ENCODE measurements at places on chromosomes 11 and 22.

DNA sequence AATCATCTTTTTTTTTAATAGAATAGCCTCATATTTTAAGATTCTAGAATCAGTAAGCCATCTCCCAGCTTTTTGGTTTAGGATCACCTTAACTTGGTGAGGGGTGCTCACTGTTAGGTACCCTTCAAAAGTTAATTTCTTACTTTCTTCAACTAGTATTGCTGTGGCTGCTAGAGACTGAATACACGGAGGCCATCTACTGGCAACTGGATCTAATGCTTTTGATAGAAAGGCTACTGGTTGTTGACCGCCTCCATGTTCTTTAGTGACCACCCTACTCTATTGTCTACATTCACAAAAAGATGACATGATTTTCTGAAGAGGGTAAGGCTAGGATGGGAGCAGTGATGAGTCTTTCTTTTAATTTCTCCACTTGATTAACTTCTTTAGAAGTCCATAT is 16.7 kb upstream of the ALDH3B2 start:
- no peak for DNase-seq

- DNase-seq: peak; percentile 93
These were observed 60.4 kb downstream of the ST3GAL4 start for GRCh38 chr11:126415669-126416420.

DNA sequence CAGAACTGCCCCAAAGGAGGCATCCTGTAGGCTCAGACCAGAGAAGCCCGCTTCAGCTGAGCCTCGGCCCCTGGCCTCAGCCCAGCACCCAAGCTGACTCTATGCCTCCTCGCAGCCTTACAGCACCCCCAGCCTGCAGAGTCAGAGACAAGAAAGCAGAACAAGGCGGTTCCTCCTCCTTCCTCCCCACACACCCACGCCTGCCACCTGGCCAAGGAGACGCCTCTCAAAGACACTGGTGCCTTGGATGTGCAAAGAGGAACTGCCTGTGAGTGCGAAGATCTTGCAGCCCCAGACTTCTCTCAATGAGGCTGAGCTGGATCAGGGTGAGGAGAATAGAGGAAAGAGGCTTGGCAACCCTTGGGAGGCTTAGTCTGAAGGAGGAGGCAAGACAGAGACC is 60.2 kb downstream of the PDE2A start:
- DNase-seq: no peak

DNA sequence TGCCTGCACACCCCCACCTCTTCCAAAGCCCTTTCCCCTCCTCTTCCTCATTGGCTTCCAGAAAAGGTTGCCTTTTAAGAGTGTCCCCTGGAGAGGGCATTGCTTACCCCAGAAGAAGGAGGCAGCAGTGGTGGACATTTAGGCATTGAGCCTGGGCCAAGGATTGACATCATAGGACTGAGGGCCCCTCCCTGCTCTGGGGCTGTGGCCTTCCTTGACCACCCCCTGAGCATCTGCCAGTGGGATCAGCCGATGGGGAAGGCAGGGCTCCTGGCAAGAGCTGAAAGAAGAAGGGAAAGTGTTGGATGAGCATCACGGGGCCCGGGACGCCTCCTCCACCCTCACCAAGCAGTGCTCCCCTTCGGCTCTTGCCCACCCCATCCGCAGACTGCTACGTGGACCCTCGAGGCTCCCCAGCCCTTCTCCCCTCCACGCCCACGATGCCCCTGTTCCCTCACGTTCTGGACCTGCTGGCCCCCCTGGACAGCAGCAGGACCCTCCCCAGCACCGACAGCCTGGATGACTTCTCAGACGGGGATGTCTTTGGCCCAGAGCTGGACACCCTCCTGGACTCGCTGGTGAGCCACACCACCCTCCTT is 37.4 kb downstream of the ZC3H7B start:
- no peak for DNase-seq

- DNase-seq: no peak
These were observed 40.4 kb downstream of the FLI1 start for GRCh38 chr11:128734103-128734831.

- DNase-seq: no peak
These were observed 166.5 kb downstream of the UVRAG start for GRCh38 chr11:75981546-75981945.

GRCh38 chr11:17393472-17393871 is 5.0 kb upstream of the KCNJ11 start:
- DNase-seq: no peak

- no peak for DNase-seq
These were observed 507.6 kb upstream of the LARGE1 start for GRCh38 chr22:34427841-34428240.

- peak; percentile 71 for DNase-seq
These were observed 57.0 kb downstream of the BCR start for GRCh38 chr22:23237201-23237798.

- DNase-seq: no peak
These were observed 212.4 kb upstream of the SESN3 start for GRCh38 chr11:95443386-95443785.

Data from ovary (tissue), 10 donors.